ENCODE measurements at places on chromosomes 13 and 19.

DNA sequence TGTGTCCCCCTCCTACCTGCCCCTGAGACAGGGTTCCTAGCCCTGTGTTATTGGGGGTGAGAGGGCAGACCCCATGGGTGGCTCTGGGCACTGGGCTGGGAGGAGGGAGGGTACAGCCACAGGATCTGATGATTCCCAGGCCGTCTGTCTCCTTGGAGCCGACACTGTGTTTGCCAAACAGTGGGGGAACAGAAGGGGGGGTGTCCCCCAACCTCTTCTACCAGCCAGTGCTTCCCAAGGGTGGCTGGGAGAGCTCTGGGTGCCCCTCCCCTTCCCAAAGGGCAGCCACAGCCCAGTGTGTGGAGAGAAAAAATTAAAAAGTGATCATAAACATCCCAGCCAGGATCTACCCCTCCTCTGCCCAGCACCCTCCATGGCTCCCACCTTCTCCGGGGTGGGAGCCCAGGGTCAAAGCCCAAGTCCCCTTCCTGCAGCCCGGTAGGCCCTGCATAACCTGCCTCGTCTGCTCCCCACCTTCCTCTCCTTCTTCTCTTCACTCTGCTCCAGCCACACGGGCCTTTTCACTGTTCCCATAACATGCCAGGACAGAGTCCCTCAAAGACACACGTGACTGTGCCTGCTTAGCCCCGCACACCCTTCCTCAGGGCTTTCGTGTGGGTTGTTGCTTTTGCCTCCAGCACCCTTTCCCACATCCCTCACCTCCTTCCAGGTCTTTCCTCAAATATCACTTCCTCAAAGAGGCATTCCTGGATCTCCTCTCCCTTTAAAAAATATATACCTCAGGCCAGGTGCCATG is 1.4 kb upstream of the PLIN4 start:
- DNase-seq = no peak

DNA sequence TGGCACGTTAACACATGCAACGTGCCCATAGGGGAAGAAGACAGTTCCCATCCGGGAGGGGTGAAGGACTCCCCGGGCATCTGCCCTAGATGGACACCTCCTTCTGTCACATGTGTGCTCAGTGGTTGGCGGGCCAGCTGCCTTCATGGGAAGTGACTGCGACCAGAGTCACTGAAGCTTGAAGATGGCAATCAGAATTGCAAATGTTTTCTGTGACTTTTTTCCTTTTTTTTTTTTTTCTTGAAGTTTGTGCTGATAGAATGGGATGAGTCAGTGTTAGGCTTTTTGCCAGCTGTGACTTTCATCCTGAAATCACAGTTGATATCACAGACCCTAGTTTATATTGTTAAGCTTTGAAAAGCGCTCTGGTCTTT is 109.2 kb upstream of the MCF2L start:
- DNase-seq = no peak

- no peak for DNase-seq
Observed at GRCh38 chr13:32907211-32907610, 109.0 kb upstream of the KL start.

DNA sequence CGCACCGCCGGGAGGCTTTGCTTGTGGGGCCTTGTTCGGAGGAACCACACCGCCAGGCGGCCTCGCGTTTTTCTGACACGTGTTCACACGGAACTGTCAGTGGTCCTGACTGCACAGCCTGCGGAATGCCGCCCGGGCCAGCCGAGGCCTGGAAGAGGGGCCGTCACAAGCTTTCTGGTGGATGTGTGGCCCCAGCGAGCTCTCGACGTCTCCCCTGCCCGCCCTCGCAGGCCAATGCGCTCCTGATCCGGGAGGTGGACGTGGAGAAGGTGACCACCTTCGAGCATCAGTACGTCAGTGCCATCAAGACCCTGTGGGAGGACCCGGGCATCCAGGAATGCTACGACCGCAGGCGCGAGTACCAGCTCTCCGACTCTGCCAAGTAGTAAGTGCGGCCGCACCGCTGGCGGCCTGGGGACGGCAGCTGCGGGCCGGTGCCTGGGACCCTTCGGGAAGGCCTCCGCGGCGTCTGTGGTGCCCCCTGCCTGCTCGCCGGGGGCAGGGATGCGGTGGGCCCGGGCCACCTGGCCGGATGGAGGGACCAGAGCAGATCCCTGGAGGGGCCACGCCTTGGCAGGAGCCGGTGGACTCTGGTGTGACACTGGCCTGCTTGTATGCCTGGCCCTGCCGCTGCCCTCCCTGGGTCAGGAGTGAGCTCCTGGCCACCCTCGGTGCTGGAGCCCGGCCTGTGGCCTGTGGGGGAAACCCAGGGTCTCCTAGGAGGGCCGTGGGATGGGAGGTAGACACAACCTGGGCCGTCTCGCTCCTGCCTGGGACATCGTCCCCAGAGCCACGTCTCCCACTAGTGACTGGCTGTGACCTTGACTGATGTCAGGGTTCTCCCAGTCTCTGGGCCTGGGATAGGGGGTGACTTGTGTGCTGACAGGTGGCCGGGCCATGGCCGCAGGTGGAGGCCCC is 19.2 kb downstream of the GNA11 start:
- no peak for DNase-seq

GRCh38 chr13:22855926-22856325 is 324.9 kb upstream of the SGCG start:
- no peak for DNase-seq

- DNase-seq = no peak
Observed at GRCh38 chr13:40193286-40194223, 472.9 kb downstream of the FOXO1 start.
